ENCODE measurements at places on chromosomes 3 and 15.

DNA sequence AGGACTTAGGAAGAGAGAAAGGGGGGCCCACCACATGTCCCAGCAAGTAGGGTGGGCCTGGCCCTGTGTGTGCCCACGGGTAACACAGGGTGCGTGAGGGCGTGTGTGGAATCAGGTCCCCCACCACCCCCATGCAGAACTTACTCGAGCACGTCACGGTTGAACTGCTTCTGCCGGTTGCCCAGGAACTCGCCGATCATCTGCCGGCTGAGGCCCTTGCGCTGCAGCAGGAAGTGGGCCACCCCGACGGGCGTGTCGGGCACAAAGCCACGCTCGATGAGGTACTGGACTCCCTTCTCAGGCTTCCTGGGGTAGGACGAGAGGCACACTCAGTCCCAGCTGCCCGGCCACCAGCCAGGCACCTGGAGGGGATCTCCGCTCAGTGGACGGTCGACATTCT, 83.1 kb upstream of the RPL32 start:
- no peak overlapping the region for H3K4me3 ChIP-seq
- no peak for DNase-seq
- no peak overlapping the region for H3K27ac ChIP-seq
- H3K27me3 ChIP-seq = no peaks in the 10 kb centered on the region
- no peaks in the 10 kb centered on the region for H3K4me1 ChIP-seq

DNA sequence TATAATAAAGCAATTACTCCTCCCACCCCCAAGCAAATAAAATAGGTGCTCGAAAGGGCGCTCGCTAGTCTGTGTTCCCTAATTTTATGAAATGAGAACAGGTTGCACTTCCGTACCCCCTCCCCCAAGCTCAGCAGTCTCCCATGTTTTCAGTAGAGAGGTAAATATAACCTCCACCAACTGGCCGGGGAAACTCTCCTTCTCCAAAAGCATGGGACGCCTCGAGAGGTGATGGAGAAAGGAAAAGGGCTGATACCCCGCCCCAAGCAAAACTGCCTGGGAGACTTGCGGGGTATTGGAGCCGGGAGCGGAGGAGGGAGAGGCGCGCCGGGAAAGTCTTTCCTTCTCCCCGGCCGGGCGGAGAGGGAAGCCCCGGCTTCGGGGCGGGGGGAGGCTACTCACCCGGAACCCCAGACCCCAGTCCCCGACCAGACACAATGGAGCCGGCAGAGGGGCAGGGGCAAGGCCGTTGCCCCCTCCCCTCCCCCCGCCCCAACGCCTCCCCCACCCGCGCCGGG, 605 bp downstream of the DCUN1D1 start:
- H3K27ac ChIP-seq = no peak overlapping the region
- no peaks in the 10 kb centered on the region for H3K27me3 ChIP-seq
- peaks cover 19% of the 10 kb centered on the region for H3K4me1 ChIP-seq
- no peak for DNase-seq

DNA sequence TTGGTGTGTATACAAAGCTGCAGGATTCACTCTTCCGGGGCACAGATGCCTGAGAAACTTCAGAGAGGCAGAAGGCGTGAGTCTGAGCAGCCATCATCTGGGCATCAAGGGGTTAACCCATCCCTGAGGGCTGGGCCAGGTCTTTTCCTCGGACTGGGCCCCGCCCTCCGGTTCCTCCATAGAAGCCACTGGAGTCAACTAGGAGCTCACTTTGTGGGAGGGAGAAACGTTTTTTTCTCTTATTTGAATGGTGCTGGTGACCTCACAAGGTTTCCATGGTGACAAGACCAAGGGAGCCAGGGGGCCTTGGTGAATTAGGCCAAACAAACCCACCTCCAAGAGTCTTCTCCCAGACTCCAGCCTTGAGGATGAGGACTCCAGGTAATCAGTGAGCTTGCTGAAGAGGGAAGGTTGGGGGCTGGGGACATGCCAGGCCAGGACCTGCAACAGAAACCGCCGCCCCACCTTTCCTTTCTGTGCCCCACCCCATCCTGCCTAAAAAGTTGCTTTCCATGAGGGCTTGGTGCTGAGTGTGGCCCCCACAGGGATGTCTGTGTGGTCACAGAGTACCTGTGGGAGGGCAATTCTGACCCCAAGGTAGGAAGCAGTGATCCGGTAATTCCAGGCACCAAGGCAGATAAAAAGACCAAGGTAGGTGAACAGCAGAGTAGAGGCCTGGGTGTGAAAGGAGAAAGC, 14.8 kb upstream of the INSYN1 start:
- no peak overlapping the region for H3K4me3 ChIP-seq
- no peaks in the 10 kb centered on the region for H3K4me1 ChIP-seq
- no peak for DNase-seq
- H3K36me3 ChIP-seq = no peaks in the 10 kb centered on the region
- H3K27ac ChIP-seq = no peak overlapping the region

- H3K27ac ChIP-seq = no peak overlapping the region
- H3K4me1 ChIP-seq = peaks cover 21% of the 10 kb centered on the region
- no peaks in the 10 kb centered on the region for H3K27me3 ChIP-seq
These were observed 126.8 kb downstream of the BDH1 start for GRCh38 chr3:197428952-197429351.

GRCh38 chr15:51299187-51300015, 39.0 kb downstream of the CYP19A1 start:
- no peaks in the 10 kb centered on the region for H3K4me1 ChIP-seq
- H3K27me3 ChIP-seq = no peaks in the 10 kb centered on the region
- no peak for DNase-seq

GRCh38 chr15:98966091-98966787, 41.4 kb downstream of the PGPEP1L start:
- H3K27ac ChIP-seq = no peak overlapping the region
- peaks cover 2% of the 10 kb centered on the region for H3K4me1 ChIP-seq
- no peaks in the 10 kb centered on the region for H3K27me3 ChIP-seq
- peaks cover 13% of the 10 kb centered on the region for H3K36me3 ChIP-seq
- no peak overlapping the region for H3K4me3 ChIP-seq

DNA sequence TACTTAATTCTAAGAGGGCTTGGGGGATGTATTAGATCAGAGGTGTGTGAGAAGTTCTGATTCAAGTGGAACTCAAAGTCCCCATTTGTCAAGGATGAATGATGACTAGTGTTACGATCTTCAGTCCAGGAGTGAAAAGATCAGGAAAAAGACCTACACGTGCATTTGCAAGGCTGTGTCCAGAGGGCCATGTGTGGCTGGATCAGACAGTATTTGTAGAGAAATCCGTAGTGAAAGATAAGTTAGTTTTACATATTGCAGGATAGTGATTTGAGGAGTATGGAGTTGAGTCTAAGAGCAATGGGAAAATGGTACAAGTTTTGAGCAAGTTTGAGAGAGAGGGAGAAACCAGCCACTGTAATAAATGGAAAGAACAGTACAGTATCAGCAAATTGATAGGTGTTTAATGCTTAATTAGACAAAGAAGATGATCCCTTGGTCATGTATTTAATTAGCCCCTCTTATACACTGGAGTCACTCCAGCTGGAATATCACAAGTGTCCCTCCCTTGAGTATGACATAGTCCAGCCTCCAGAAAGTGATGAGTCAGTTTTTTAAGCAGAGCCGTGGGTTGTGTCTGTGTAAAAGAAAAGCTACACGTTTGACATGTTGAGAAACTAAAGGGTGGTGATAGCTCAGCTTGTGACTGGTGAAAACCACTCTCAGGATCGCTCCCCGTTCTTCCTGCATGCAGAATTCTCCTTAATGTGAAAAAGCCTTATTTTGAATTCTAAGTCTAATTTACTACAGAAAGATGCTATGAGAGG, 348.8 kb downstream of the ROBO1 start:
- no peaks in the 10 kb centered on the region for H3K4me1 ChIP-seq
- no peak overlapping the region for H3K4me3 ChIP-seq
- no peak for DNase-seq
- H3K27me3 ChIP-seq = no peaks in the 10 kb centered on the region
- H3K27ac ChIP-seq = no peak overlapping the region

DNA sequence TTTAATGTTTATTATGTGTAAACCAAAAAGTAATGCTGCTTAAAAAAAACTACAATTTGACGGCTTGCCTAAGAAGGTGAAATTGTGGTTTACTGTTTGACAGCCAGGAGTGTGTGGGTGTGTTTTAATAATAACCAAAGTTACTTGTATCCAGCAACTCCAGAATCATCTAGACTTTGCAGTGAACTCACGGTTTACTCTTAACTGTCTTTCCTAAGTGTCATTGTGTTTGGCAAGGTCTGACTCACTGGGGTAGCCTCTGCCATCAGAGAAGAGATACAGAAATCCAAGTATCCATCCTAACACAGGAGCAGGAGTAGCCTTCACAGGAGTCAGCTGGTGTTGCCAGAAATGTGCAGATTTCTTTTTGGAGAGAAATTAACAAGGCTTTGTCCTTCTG, 151.1 kb downstream of the CTNNB1 start:
- H3K4me1 ChIP-seq = no peaks in the 10 kb centered on the region
- no peak overlapping the region for H3K4me3 ChIP-seq
- no peaks in the 10 kb centered on the region for H3K36me3 ChIP-seq
- no peaks in the 10 kb centered on the region for H3K27me3 ChIP-seq

DNA sequence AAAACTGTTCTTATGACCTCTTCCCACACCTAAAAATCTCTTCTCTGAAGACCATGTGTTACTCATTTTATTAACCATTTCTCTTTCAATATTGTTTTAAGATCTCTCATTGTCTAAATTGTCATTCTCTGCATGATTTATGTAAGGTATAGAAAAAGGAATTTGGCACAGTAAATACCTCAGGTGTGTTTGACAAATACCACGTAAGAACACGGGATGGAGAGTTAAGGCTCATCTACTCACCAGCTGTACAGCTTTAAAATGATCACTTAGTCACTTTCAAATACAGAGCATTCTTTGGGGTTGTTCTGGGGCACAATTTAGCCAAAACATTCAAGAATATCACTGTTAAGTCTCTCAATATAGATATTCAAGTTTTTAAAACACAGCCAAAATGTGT, 627.1 kb downstream of the MCTP2 start:
- H3K27ac ChIP-seq = no peak overlapping the region
- H3K36me3 ChIP-seq = no peaks in the 10 kb centered on the region
- H3K27me3 ChIP-seq = no peaks in the 10 kb centered on the region
- H3K4me3 ChIP-seq = no peak overlapping the region

DNA sequence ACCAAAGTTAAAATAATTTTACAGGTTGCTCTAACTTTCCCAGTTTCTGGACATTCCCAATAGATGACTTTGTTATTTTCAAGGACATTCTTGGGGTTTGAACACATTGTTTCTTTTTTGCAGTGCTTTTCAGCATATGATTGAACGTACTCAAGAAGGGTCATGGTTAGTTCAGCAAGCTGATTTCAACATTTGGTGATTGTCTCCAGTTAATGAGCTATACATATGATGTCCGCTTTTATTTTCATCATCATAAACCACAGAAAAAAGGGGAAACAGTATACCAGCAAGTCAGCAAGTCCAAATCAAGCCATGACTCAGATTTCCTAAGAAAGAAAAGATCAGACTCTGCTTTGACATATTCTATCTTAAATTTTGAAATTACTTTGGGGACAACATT, 69.4 kb downstream of the B3GALNT1 start:
- H3K36me3 ChIP-seq = no peaks in the 10 kb centered on the region
- H3K4me3 ChIP-seq = no peak overlapping the region
- no peak overlapping the region for H3K27ac ChIP-seq
- no peaks in the 10 kb centered on the region for H3K27me3 ChIP-seq
- H3K4me1 ChIP-seq = no peaks in the 10 kb centered on the region

DNA sequence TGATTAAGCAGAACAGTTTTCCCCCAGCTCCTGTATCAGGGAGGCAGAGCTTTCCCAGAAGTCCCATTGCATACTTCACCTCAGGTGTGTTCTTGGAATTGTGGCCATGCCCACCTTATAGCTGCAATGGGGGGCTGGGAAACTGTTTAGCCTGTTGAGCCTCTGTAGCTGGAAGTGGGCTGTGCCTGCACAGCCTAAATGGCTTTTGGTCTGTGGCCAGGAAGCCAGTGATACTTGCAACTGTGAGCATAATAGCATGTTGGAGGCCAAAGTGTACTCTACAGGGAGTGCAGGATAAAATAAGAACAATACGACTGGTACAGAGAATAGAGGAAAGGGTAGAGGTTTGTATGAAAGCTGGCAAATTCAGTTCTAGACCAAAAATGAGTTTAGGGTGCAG, 248.5 kb downstream of the PTPRG start:
- H3K4me3 ChIP-seq = no peak overlapping the region
- DNase-seq = no peak
- H3K27me3 ChIP-seq = no peaks in the 10 kb centered on the region
- H3K36me3 ChIP-seq = no peaks in the 10 kb centered on the region
- no peaks in the 10 kb centered on the region for H3K4me1 ChIP-seq

GRCh38 chr3:191972714-191973398, 511.9 kb downstream of the PYDC2 start:
- no peaks in the 10 kb centered on the region for H3K4me1 ChIP-seq
- no peaks in the 10 kb centered on the region for H3K27me3 ChIP-seq
- H3K36me3 ChIP-seq = no peaks in the 10 kb centered on the region
- H3K27ac ChIP-seq = no peak overlapping the region

GRCh38 chr3:154766765-154767503, 313.2 kb upstream of the MME start:
- no peaks in the 10 kb centered on the region for H3K4me1 ChIP-seq
- no peaks in the 10 kb centered on the region for H3K27me3 ChIP-seq
- H3K4me3 ChIP-seq = no peak overlapping the region
- no peak for DNase-seq
- no peak overlapping the region for H3K27ac ChIP-seq

DNA sequence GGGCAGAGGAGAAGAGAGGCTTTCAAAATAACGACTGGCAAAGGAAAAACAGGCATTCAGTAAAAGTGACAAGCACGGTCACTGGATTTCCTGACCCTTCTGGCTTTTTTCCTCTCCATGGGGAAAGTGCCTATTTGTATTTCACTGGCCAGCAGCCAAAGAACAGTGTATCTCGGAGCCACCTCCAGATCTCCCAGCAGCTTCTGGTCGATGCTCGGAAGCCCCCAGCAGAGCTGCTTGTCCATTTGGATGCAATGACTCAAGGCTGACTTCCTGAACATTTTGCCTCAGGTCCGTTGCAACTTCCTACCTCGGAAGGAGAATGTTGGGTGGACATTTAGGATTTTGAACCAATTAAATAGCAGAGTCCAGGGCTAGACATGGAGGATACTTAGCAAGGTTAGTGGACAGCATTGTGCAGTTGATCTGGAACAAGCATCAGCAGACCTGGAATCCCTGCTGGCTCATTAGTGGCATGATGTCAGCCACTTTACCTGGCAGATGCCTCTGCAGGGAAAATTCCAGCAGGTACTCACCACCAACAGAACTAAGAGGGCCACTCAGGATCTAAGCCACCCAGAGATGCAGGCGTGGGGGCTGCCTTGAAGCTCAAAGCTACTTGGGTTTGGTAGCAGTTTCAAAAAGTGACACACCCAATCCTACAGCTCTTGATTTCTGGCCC, 1.1 kb downstream of the FAM107A start:
- no peak overlapping the region for H3K27ac ChIP-seq
- H3K27me3 ChIP-seq = no peaks in the 10 kb centered on the region
- no peaks in the 10 kb centered on the region for H3K36me3 ChIP-seq
- no peak overlapping the region for H3K4me3 ChIP-seq

DNA sequence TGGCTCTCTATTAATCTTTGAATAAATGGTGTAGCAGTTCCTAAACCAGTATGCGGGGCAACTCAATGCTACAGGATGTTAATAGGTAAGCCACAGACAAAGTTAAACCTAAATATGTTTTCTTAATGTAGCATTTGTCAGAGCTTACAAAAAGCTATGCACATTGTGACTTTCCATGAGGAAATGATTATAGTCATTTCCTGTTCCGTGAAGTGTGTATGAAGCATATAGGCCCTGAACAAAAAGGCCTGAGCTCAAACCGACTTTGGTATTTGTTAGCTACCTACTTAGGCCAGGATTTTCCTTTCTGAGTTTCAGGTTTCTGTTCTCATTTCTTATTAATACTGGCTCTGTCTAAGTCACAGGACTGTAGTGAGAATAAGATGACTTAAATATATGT, 14.2 kb downstream of the ZNF80 start:
- DNase-seq = no peak
- H3K36me3 ChIP-seq = no peaks in the 10 kb centered on the region
- H3K4me3 ChIP-seq = no peak overlapping the region
- peaks cover 2% of the 10 kb centered on the region for H3K27me3 ChIP-seq

Measured in thymus (tissue), 14 donors.